Activated T-cell treated with anti-CD3 and anti-CD28 coated beads for 24 hours (primary cell): ENCODE measurements at places on chromosomes 11 and 22.
A peak's percentile ranks its signal among the peaks of the same experiment; 100 is the strongest.

DNA sequence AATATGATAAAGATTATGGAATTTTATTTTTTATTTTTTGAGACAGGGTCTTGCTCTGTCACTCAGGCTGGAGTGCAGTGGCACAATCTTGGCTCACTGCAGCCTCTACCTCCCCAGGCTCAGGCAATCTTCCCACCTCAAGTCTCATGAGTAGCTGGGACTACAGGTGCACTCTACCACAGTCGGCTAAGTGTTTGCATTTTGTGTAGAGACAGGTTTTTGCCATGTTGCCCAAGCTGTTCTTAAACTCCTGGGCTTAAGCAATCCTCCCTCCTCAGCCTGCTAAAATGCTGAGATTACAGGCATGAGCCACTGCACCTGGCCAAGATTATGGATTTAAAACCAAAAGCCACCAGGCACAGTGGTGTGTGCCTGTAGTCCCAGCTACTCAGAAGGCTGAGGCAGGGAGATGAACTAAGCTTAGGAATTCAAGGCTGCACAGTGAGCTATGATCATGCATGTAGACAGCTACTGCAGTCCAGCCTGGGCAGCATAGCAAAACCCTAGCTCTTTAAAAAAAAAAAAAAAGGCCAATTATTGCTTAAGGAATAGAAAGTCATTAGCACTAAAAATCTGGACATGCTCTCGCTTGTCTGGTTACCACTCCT, 20.2 kb upstream of the CCND1 start:
- DNase-seq = no peak

DNA sequence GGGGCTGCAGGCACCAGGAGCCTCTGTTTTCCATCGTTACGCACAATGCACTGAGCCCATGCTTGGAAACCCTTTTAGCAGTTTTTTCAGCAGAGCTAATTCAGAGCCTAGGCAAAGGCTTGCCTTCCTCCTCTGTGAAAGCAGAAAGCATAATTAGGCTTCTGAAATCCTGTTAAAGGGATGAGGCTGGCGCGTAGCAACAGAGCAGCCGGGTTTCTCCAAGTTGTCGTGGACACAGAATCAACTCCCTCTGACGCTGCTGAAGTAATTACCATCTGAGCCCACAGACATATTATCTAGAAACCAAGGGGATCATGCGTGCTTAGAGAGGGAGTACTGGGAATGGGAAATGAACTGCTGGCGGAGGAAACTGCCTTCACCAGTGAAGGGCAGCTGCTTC, 85.4 kb downstream of the MYO18B start:
- no peak for DNase-seq

- DNase-seq = no peak
Measured at GRCh38 chr11:113339929-113340589, 25.7 kb downstream of the TTC12 start.

DNA sequence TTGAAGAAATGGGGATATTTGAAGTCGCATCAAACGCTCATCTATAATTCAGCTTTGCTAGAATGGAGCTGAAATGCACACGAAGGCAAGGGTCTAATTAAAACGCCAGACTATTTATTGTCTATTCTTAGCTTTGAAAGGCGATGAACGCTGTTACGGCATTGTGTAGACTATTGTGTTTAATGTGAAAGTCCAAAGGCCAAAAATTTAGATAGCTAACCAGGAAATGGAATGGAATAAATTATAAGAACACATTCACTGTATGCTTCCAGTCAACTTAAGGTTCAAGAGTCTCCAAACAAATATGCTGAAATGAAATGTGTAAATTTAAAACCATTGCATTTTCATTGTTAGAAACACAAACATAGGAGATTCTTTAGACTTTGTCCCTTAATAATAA, 186.2 kb downstream of the CWF19L2 start:
- DNase-seq = no peak

DNA sequence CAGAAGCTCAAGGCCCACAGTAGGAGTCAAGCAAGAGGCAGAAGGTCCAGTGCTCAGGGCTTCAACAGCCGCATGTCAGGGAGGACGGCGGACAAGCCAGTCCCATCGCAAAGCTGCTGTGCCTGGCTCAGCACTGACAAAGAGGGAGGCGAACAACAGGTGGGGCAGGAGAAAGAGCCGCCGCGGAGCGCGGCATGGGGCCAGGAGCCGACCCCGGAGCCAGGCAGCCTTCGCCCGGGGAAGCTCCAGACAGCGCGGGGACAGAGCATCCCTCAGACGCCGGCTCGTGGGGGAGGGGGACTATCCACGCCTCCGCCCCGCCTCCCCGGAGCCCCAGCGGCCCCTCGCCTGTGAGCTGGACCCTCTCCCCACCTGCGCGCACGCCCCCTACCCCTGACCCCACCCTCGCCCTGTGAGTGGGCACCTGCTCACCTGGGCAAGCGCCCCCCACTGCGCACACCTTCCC, 369 bp downstream of the DHCR7 start:
- DNase-seq = peak; percentile 12

- no peak for DNase-seq
Measured at GRCh38 chr11:28674433-28675103, 566.4 kb downstream of the METTL15 start.

DNA sequence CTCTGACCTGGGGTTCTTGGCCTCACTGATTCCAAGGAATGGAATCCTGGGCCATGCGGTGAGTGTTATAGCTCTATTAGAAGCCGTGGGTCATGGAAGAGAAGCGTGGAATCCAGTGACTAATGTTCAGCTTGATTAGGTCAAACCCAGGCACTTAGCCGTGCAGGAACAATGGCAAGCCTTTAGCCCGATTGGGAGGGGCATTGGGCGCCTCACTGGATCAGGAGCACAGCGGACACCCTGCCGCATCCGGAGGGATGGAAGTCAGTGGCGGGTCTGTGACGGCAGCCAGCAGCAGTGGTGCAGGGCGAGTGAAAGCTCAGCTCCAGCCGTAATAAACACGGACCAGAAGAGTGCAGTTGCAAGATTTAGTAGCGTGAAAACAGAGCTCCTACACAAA, 20.5 kb upstream of the SLC17A6 start:
- no peak for DNase-seq

DNA sequence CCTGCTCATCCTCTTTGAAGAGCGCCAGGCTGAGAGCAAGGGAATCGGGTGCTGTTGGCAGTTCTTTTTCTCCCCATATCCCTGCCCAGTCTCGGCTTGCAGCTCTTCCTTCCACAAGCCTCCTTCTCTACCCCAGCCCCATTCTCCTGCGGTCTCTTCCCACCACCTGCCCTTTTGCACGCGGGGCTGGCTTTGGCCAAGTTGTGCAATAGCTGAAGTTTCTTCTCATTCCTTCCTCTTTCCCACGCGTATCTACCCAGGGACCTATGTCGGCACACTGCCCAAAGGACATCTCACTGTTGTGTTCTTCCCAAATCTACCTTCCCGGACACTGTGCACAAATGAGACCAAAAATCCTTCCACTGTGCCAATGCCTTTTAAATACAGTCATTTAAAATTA, 22.3 kb upstream of the HTR3A start:
- no peak for DNase-seq

DNA sequence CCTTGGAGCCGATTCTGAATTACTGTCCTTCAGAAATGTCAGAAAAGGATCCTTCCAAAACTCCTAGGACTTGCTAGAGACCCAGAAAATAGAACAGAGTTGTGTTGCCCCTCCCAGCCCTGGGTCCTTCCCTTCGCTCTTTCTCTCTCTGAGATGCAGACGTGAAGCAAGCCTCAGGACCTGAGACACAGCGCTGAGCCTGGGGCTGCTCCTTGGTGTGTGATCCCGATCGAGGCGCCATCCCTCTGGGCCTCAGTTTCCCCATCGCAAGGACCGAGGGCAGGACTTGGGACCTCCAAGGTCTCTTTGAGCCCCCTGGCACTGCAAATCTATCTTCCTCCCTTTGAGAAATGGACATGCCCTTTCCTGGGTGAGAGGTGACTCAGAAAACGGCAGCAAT, 533.5 kb downstream of the TBC1D22A start:
- no peak for DNase-seq

DNA sequence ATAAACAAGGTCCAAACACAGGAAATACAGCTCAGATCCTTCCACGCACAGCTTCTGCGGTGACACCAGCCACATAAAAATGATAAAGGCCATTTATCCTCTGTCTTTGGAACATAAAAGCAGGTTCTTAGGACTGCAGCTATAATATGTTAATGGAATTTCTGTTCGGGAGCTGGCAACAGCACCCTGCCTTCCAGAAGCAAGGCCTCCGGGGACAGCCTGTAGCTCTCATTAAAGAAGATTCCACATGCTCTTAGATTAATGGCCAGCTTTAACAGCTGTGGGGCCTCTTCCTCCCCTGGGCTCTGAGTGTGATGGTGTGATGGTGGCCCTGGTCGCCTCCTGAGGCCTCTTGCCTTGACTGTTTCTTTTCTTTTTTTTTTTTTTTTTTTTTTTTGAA, 137.3 kb downstream of the CACNA1I start:
- no peak for DNase-seq

- DNase-seq = no peak
Measured at GRCh38 chr11:63767565-63768236, 874 bp downstream of the ZFTA start.

- DNase-seq = no peak
Measured at GRCh38 chr11:117735350-117735977, 61.6 kb downstream of the DSCAML1 start.

GRCh38 chr22:27779643-27780042, 21.9 kb downstream of the MN1 start:
- DNase-seq = no peak
